LoVo (cell line): ENCODE measurements at places on chromosomes 11 and 22.

DNA sequence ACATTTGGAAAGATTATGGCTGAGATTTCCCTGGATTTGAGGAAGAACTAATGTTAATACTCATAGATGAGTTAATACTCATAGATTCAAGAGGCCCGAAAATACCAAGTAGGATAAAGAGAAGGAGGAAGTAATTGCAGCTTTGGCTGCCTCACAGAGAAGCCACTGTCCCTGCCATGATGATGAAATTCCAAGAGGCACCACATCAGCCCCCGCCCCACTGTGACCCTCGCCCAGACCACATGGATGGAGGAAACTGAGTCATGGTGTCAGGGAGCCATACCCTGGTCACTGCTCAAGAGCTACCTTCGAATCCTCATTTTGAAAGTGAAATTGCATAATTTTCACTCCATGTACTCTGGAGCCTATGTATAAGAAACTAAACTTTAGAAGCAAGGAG is 92.9 kb upstream of the SLC22A12 start:
- DNase-seq: no peak

DNA sequence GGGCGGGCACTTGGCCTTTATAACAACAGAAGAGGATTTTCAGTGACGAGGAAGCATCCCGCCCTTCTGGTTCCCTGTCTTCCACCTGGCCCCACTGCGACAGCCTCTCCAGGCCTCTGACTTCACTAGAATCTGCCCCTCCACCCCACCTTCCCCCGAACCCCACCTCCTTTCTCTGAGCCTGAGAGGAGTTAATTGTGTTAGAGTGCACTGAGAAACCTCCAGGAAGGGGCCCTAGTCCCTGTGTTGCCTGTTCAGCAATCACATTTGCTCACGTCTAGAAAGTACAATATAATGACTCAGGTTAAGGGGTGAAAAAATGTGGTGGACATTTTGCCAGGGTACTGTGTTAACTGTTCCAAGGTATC is 38.8 kb downstream of the PTPRJ start:
- no peak for DNase-seq

DNA sequence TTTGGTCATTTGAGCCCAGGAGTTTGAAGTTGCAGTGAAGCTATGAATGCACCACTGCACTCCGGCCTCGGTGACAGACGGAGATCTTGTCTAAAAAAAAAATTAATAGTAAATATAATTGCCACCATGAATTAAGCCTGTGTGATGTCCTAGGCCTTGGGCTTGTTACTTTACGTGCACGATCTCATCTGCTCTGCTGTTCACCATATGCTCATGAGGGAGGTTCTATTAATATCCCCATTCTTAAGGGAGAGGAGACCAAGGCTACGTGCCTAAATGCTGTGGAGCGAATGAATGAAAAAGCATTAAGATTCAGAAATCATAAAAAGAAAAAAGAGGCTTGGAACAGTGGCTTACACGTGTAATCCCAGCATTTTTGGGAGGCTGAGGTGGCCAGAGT is 2.6 kb upstream of the ATG2A start:
- DNase-seq: no peak

- DNase-seq: peak; percentile 40
Observed at GRCh38 chr11:55942785-55943392, 6.7 kb upstream of the OR5I1 start.
